Progenitor cell of endocrine pancreas (in vitro differentiated cells): ENCODE measurements at places on chromosomes 1 and 21. TPM values are rescaled to one million over a fixed set of nuclear protein-coding genes. Genes with fewer than 3 reads are reported as not detected.

The CA6 gene
- not detected in 2 replicates for total RNA-seq

DNA sequence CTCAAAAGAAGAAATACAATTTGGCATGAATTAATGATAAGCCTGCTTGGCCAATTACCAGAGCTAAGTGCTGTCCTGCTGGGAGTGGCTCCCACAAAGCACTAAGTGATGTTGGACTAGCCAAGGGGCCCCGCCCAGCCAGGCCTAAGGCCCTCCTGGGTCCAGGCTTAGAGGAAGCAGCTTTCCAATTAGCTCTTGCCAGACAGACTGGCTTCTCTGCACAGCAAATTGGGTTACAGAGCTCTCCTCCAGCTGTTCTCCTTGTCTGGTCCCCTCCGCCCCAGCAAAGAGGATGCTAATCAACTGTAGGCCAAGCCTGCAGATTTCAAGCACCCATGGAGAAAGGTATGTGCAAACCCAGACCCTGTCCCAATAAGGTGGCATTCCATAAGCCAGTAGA is 151.9 kb downstream of the DMRTA2 start:
- no peak overlapping the region for H3K4me3 ChIP-seq
- H3K36me3 ChIP-seq: no peaks in the 10 kb centered on the region
- no peak for DNase-seq
- peaks cover 7% of the 10 kb centered on the region for H3K27me3 ChIP-seq

DNA sequence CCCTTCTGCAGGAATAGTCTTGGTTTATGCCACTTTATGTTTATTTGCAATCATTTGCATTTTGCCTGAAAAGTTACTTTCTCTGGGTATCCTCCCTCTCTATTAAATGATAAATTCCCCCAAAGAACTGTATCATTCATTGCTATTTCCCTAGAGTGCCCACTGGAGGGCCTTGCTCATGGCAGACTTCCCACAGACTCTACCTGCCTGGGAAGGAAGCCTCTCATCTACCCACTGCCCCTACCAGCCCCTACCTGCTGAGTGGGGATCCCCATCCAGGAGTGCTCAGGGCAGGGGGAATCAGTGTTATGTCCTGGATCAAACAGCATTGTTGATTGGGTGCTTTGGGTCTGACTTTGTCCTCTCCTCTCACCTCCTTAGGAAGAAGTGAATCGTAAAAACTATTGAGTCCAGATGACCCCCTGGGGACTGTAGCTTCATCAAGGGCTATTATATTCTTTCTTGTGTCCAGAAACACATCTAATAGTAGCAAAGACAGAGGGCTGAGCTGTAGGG is 6.8 kb upstream of the LRRN2 start:
- H3K4me3 ChIP-seq: no peak overlapping the region
- peaks cover 45% of the 10 kb centered on the region for H3K27me3 ChIP-seq
- H3K27ac ChIP-seq: no peak overlapping the region
- DNase-seq: no peak
- no peaks in the 10 kb centered on the region for H3K4me1 ChIP-seq
- H3K36me3 ChIP-seq: no peaks in the 10 kb centered on the region

The L1TD1 gene
- 2.7 and 3.4 TPM in 2 replicates for total RNA-seq

DNA sequence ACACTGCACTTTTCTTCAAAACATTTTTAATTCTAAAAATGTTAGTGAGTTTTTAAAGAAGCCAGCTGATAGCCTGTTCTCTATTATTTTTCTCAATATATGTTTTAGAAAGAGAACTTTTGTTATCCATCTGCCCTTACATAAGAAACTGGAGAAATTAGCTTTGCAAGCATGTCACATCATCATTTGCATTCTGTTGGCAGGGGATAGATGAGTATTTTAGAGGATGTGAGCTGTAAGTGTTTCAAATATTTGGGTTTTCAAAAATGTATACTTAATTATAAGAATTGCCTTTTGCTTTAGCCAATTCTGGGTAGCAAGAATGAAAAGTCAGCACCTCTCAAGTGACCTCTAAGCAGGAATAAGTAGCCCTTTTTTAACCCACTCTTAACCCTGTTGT is 7.4 kb downstream of the NFIA start:
- no peak for DNase-seq
- H3K27ac ChIP-seq: no peak overlapping the region
- H3K4me3 ChIP-seq: no peak overlapping the region
- H3K27me3 ChIP-seq: peaks cover 90% of the 10 kb centered on the region
- H3K4me1 ChIP-seq: peaks cover 2% of the 10 kb centered on the region

- peaks cover 21% of the 10 kb centered on the region for H3K27me3 ChIP-seq
- H3K4me3 ChIP-seq: no peak overlapping the region
- no peak overlapping the region for H3K27ac ChIP-seq
- no peak for DNase-seq
These were observed 67.4 kb upstream of the STUM start for GRCh38 chr1:226481133-226481532.

The PPIE gene
- total RNA-seq: 47.4 and 51.7 TPM in 2 replicates

DNA sequence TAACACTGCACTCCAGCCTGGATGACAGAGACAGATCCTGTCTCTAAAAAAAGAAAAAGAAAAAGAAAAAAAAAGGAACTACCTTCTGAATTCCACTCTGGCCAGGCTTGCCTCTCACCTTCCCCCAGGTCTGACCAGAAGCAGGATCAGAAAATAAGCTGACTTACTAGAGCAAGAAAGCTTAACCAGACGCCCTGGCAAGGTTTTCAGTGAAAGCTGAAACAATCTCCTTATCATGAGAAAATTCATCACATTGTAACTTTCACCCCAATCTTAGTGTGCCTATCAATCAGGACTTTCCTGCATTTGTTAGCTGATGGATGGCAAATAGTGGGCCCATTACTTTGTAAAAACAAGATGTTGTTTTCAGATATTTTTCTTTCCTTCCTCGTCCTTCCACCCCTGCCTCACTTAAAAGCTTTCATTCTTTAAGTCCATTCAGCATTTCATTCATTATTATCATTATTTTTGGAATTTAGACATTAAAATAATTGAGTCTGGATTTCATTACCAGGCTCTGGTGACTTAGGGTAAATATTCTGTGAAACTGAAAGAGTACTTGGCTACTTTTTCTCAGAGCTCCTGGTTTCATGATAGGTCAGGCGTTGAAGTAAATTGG is 96.5 kb upstream of the CD34 start:
- H3K27me3 ChIP-seq: peaks cover 9% of the 10 kb centered on the region
- DNase-seq: no peak
- H3K4me3 ChIP-seq: no peak overlapping the region
- H3K36me3 ChIP-seq: no peaks in the 10 kb centered on the region
